ENCODE measurements at places on chromosomes 2 and 18.

- no peak for DNase-seq
Measured at GRCh38 chr2:235235977-235236767, 257.7 kb upstream of the AGAP1 start.

DNA sequence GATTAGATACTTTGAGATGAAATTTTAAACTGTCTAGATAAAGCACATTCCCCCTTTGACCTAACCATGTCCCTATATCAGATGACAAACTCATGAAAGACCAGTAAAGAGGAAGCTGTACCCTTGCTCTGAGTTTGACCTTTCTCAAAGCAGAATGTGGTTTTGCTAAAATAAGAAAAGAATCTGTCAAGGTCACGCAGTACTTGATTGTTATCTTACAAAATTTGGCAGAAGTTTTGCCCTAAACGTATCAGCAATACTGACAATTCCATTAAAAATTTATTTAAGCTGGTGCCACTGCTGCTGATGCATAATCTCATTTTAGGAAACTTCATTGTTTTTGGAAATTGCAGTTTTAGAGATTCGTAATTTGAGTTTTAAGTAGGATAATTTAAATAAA lies 31.2 kb upstream of the GALM start:
- DNase-seq: no peak

GRCh38 chr2:51014759-51015158 lies 17.2 kb downstream of the NRXN1 start:
- no peak for DNase-seq

DNA sequence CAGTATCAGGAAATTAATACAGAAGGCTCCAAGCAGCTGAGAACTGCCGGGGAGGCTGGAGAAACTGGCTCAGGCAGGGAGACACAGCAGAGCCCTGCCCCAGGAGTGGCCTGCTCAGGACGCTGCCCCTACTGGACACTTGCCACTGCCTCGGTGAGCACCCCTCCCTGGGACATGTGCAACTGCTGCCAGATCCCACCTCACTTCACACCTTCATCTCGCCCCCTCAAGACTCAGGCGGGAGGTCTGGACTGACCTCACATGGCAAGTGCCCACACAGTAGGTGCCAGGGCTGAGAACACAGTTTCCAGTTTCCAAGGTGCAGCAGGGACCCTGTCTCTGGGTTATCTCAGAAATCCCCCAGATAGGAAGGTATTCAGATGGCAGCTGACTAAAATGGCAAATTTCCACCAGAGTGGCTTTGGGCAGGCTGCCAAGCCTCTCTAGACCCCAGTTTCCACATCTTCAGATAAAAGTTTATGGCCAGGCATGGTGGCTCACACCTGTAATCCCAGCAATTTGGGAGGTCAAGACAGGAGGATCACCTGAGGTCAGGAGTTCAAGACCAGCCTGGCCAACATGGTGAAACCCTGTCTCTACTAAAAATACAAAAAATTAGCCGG lies 33.7 kb upstream of the LBH start:
- no peak for DNase-seq

DNA sequence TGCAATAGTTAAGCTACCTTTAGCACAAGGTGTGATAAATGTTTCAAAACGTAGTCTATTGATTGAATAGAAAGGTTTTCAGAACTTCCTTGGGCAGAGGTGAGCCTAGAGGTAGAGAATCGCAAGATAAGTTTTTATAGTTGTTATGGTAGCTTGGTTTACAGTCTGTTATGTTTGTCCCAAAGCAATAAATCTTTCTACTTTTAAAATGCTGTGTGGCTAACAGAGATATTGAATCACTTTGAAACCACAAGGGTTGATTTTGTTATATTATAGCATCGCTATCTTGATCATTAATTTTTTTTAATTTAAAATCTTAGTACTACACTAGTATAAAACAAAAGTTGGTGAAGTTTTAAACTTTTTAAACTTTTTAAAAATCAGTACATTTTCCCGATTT lies 126.7 kb downstream of the TMEM182 start:
- no peak for DNase-seq

DNA sequence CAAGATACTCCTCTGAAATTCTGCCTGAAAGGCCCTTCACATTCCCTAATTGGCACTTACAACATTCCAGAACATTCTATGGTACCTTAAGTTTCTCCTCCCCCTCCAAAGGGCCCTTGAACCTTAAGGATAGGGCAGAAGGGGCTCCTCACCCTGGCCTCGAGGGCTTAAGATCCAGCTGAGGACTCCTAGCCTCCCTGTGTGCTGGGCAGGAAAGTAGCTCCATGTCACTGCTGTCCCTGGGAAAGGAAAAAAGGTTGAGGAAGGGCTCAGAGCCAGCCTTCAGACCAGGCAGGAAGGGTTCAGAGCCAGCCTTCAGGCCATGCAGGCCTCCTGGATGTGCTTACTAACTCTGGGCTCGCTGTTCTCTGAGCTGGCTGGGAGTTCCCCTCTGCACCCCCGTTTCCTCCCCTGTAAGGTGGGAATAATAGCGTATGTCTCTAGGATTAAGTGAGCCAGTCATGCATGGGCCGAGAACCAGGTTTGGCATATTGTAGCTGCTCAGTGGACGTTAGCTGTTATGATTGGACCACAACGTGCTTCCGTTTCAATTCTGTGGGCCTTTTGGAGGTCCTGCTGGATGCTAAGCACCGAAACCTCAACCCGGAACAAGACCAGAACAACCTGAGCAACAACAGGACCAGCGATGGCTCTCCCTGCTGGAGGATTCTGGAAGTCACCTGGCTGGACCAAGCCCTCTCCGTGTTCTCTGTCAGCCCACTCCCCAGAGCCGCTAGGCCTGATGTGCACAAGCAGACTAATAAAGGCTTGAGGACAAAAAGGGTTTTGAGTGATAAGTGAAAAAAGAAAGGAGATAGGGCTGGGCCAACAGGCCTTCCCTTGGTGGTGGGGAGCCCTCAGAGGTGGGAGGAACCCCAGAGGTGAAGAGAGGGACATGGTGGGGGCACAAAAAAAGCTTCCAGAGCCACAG lies 1.0 kb upstream of the B3GNT7 start:
- no peak for DNase-seq

GRCh38 chr2:174300114-174300513 lies 34.6 kb upstream of the SP9 start:
- no peak for DNase-seq

- no peak for DNase-seq
Measured at GRCh38 chr18:8895987-8896619, 190.7 kb downstream of the MTCL1 start.

- peak; percentile 98 for DNase-seq
Measured at GRCh38 chr2:165886487-165887146, 67.0 kb downstream of the TTC21B start.

DNA sequence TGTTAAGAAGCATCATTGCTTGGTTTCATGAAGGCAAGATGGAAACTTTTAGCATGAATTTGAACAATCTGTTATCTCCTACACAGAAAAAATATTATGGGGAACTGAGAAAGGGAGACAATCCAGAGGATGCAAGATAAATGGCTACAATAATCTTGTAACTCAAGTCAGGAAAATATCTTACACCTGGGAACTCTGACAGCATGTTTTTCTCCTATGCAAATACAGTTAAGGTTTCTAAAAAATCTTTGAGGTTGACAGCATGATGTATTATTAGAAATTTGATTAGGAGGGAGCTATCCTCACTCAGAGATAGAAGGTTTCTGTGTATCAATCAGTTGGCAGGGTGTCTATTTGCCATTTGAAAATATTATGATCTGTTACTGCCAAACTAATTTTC lies 75.6 kb downstream of the GPD2 start:
- DNase-seq: no peak

GRCh38 chr2:20624156-20624883 lies 26.6 kb downstream of the HS1BP3 start:
- DNase-seq: no peak

DNA sequence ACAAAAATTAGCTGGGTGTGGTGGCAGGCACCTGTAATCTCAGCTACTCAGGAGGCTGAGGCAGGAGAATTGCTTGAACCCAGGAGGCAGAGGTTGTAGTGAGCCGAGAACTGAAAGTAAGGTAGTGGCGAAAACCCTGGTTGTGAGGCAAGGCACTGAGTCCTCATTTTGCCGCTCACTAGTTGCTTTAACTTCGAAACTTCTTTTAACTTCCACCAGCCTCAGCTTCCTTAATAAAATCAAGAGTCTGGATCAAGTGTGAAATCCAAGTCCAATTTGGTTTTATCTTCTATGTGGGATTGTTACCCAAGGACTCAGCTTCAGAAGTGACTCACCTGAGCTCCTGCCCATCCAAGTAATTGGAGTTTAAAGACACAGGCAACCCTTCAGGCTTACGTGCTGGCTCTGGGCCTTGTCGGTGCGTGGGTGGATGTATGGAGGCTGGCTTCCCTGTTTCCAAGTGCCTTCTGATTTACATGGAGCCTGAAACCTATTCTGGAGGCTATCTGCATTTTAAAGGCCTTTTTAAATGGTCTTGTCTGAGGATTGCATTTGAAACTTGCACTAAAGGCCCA lies 374.2 kb upstream of the ID2 start:
- DNase-seq: no peak

DNA sequence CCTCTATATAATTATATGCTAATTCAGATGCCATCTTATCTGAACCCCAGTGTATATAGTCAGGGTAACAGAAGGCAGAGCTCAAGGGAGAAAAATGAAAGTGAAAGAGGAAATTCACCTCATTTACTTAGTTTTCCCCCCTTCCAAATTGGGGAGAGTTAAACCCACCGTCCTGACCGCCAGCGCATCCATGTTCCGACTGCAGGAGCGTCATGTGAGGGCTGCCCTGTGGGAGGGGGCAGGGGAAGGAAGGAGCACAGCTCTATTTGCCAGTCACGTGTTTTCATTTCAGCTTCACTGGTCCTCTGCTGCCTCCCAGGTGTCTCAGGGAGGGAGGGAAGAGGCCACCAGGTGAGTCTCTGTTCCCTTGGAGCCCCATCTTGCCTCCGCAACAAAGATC lies 13.2 kb downstream of the CNNM4 start:
- DNase-seq: no peak

Data from NCI-H1694 treated with DMSO at 0.1 percent for 48 hours (cell line).